ENCODE measurements at places on chromosomes 1 and 21. TPM values are rescaled to one million over a fixed set of nuclear protein-coding genes. Genes with fewer than 3 reads are reported as not detected.

RHOU gene
- total RNA-seq = 8.8 TPM

NEK2 gene
- 31.1 TPM for total RNA-seq

GRCh38 chr1:65050735-65051134, 84.4 kb upstream of the JAK1 start:
- no peak for DNase-seq

- DNase-seq = no peak
These were observed 333.8 kb downstream of the ST6GALNAC3 start for GRCh38 chr1:76408303-76408702.

GRCh38 chr1:248187363-248187762, 9.7 kb upstream of the OR2M3 start:
- no peak for DNase-seq

DNA sequence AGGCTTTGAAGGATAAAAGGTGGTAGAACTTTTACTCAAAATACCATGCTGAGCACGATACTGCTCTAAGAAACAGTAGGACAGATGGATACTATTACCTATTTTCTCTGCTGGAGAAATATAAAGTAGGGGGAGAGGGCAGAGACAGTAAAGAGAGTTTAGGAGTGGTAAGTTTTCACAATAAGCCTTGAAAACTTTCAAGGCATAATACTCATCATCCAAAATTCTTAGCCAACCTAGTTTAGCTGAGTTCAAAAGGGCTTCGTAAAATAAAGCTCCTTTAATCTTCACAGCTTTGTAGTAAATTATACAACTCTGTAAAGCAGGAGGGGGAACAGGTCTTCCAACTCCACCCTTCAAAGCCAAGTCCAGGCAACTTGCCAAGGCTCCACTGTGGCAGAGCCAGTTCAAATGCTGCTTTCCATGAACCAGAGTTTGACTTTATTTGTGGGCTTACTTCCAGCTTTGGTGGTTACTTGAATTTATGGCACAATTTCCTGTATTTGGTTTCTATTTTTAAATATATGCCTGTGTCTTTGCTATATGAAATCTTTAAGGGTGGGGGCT, 15.5 kb downstream of the TEX38 start:
- peak; percentile 57 for DNase-seq

GRCh38 chr1:90753556-90753955, 36.5 kb upstream of the BARHL2 start:
- DNase-seq = no peak

DNA sequence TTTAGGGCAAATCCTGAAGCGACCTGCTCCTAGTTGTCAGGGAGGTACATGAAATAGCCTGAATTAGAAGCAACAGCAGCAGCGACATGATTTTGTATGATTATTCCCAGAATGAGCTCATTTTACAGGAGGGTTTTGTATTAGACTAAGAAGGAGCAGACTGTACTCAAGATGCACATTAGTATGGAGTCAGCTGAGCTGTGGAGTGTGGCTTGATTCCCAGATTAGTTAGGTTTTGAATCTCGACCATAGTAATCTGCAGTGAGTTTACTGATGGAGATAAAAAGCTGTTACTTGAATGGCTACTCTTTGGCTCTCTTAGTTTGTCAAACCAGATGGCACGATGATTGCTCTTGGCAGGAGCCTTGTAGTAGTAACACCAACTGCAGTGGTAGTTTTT, 143.1 kb downstream of the PHTF1 start:
- no peak for DNase-seq

DNA sequence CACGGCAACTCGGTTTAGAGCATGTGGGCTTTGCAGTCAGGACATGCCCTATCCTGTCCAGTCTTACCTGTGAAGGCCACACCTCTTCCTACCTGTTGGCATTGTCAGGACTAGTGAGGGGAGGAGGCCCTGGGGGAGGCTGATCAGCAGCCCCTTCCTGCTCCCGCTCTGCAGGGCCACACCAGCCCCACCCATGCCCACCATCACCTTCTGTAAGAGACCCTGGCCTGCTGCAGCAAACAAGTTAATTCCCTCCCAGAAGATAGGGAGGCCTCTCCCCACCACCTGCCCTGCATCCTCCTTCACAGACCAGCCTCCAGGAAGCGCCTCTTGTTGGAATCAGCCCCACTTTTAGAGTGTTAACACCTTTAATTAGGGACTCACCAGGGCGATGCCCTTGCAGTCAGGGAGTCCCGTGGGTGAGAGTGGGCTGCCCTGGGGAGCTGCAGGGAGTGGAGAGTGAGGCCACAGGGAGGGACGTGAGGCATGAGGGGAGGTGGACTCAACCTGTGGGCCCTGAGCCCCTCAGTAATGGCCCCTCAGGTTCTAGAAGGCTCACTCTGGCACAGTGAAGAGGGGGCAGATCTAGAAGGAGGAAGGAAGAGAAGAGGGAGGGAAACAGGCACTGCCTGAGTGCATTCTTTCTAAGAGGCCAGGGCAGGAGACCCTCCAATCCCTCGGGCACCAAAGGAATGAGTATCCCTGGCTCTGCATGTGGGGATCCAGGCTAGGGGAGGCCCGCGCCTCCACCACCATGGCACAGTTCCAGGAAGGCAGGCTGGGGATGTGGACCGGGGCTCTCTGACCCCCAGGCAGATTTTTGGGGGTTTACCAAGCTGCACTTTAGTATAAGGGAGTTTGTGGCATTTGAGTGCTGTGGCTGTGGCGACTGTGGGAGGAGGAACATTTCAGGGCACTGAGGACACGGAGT, 8.2 kb downstream of the UMODL1 start:
- DNase-seq = no peak
